ENCODE measurements at places on chromosomes 12 and 14.

- DNase-seq: no peak
Observed at GRCh38 chr12:75779891-75780496, 251.6 kb downstream of the PHLDA1 start.

DNA sequence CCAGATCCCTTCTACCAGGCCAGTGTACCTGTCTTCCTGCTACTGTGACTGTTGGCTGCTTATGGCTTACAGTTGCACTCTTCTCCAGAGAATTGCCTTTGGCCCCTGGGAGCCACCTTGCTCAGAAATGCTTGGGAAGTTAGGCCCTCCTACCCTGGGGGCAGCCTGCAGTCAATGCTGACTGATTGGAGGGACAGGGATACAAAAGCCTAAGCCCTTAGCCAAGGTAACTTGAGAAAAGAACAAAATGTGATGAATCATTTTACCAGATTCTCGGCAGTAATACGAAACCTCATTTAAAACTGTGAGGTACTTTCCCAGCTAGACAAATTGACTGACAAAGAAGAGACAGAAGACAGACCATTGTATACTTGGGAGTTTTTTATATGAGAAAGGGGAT, 47.3 kb downstream of the PTCSC3 start:
- DNase-seq: no peak

GRCh38 chr12:66663611-66664010, 15.3 kb downstream of the GRIP1 start:
- DNase-seq: no peak

- no peak for DNase-seq
Observed at GRCh38 chr12:76023069-76023690, 8.4 kb downstream of the PHLDA1 start.

- DNase-seq: no peak
Observed at GRCh38 chr12:16349131-16349460, 1.7 kb downstream of the MGST1 start.
